HL-60 (cell line): ENCODE measurements at places on chromosomes 13 and 19.

DNA sequence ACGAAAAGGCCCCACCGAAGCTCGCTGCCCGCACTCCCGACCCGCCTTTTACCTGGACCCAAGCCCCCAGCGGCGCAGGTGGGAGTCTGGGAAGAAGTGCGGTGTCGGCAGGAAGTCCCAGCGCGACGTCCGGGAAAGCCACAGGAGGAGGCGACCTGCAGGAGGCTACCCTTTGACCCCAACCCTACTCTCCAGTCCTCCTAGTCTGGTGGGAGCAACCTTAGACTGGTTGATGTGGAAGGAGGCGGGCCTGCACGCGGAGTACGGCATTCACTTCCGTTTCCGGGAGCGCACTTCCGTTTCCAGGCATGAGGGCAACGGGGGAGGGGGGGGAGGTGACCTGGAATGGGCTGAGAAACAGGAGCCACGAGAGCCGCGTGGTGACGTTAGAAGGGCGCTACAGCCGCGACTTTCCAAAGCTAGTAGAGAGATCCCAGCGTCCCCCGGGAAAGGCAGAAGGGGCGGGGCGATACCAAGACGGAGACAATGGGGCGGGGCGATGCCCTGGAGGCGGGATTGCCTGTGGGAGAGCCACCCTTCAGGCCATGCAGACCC is 28.5 kb downstream of the ZNF266 start:
- peak; percentile 88 for DNase-seq

- no peak for DNase-seq
Observed at GRCh38 chr13:43473437-43473836, 313.3 kb downstream of the ENOX1 start.

DNA sequence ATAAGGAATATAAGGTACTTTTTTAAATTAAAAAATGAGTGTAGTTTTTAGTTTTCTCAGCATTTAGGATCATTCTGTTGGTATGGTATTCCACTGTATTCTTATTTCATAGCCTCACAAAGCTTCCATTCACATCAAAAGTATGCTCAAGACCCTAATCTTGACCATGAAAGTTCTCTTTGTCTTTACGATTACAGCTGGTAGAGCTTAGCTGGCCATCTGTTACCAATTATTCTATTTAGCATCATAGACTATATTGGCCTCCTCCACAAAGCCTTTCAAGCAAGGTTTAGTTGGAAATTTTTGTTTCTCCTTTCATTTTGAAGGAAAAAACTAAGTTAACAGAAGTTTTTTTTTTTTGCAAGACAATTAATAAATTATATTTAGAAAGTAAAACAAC is 245.1 kb downstream of the KCTD12 start:
- DNase-seq = no peak

GRCh38 chr13:42337808-42338600 is 66.1 kb downstream of the AKAP11 start:
- no peak for DNase-seq

DNA sequence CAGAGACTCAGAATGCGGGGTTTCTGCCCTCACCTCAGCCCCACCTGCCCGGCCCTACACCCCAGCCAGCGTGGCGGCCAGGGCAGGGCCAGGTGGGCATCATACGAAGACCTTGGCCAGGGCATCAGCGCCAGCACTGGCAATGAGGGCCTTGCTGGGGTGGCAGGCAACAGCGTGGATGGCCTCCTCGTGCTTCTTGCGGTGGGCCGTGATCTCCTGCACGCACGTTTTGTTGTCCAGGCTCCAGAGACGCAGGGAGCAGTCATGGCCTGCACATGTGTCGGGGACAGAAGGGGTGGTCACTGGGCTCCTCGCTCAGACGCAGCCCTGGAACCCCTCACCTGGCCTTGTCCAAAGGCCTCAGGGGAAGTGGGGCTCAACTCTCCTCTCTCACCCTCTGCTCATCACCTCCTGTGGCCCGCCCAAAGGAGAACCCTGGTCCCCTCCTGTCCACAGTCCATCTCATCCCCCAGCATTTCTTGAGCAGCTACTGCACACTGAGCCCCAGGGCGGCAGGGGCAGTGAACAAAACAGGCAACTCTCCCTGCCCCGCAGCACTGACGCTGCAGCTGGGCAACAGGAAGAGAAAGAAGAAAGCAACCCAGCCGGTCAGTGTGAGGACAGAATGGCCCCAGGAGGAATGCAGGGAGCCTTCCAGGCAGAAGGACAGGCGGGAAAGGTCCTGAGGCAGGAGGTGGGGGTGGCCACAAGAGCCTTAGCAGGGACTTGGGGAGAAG is 3.8 kb upstream of the PRKD2 start:
- no peak for DNase-seq

- DNase-seq = no peak
Observed at GRCh38 chr13:111267784-111268183, 52.7 kb upstream of the TEX29 start.

DNA sequence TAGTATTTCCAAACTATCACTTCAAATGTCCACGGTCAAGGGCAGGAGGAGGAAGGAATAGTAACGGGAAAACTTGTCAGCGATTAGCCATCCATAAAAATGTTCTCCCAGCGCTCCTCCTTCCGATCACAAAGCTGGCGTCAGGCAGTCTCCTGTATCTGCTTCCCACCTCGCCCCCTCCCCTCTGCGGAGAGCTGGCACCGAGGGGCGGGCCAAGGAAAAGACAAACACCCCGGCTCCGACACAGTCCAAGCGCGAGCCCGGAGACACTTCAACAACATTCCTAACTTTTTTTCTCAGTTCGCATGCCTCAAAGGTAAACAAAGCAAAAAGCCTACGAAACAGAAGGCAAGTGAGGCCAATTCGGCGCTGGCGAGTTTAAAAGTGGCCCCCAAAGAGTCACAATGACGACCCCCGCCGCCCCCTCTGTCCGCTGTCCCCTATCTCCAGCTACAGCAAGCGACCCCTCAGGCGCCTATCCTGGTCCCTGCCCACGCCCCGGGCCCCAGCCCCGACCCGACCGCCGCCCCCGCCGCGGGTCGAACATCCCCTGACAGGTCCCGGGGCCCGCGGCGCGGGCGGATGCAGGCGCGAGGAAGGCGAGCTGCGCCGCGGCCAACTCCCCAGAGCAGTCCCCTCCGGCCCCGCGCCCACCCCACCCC is 736 bp downstream of the SMAD9 start:
- DNase-seq = no peak

DNA sequence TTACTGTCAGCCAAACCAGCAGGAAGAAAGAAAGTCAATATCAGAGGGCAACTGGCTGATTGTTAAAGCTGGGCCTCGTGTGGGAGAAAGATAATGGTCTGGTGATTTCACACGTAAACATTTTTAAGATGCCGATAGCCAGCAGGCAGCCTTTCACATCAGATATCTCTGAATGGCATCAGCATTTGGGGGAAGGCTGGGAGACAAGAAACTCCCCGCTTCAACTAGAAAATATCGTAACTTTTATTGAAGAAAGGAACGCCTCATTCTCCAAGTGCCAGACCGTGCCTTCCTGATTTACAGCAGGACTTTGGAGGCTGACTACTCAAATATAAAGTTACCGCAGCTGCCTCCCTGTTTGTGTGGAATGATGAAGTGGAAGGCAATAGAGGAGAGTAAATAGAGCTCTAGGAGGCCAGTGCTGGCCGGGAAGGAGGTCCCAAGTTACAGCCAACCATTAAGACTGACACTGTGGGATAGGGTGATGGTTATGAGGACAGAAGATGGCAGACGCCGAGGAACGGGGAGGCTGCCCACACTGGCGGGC is 284.3 kb upstream of the MAB21L1 start:
- no peak for DNase-seq

DNA sequence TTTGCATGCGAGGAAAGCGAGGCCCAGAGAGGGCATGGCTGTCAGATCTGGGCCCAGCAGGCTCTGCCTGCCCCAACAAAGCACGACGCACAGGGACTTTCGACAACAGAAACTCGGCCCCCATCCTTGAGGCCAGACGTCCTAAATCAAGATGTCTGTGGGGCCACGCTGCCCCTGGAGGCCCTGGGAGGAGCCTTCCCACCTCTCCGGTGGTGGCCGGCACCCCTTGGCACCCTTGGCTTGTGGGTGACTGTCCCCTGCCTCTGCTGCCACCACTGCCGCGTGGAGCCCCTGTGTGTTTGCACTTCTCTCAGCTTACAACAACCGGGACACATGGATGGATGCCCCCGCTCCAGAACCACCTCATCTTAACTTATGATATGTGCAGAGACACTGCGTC is 4.4 kb downstream of the WDR18 start:
- no peak for DNase-seq
